ENCODE measurements at places on chromosomes 16 and 17.

- DNase-seq, result no peak
These were observed 31.0 kb upstream of the NFAT5 start for GRCh38 chr16:69534720-69535119.

GRCh38 chr16:24117680-24118079 is 138.5 kb upstream of the CACNG3 start:
- no peak for DNase-seq

DNA sequence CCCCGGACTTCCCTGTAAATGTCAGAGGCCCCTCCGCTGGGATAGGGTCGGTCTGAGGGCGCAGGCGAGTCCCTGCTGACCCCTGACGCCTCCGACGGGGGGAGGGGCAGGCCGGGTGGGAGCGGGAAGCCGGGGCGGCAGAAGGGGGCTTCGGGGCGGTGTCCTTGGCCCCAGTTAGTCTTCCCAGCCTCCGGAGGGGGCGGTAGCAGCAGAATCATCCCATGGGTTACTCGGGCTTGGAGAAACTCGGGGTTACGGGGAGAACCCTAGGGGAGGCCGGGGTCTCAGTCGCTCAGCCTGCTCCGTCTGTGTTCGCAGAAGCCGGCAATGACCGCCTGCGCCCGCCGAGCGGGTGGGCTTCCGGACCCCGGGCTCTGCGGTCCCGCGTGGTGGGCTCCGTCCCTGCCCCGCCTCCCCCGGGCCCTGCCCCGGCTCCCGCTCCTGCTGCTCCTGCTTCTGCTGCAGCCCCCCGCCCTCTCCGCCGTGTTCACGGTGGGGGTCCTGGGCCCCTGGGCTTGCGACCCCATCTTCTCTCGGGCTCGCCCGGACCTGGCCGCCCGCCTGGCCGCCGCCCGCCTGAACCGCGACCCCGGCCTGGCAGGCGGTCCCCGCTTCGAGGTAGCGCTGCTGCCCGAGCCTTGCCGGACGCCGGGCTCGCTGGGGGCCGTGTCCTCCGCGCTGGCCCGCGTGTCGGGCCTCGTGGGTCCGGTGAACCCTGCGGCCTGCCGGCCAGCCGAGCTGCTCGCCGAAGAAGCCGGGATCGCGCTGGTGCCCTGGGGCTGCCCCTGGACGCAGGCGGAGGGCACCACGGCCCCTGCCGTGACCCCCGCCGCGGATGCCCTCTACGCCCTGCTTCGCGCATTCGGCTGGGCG is 542 bp downstream of the GUCY2D start:
- DNase-seq, result no peak

GRCh38 chr16:10561425-10561824 is 19.0 kb downstream of the EMP2 start:
- no peak for DNase-seq

DNA sequence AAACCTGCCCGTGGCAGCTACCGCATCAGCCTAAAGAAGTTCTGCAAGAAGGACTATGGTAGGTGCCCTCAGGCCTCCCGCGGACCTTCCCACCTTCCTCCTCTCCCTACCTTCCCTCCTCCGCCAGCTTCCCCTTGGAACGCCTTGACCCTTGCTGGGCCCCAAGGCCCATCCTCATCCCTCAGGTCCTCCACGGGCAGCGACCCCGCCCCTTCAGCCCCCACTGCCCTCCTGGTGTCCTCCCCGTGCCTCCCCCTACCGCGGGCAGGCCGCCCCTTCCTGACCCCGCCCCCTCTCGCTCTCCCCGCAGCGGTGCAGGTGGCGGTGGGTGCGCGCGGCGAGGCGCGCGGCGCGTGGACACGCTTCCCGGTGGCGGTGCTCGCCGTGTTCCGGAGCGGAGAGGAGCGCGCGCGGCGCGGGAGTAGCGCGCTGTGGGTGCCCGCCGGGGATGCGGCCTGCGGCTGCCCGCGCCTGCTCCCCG is 1.4 kb upstream of the TBC1D24 start:
- peak; percentile 54 for DNase-seq

DNA sequence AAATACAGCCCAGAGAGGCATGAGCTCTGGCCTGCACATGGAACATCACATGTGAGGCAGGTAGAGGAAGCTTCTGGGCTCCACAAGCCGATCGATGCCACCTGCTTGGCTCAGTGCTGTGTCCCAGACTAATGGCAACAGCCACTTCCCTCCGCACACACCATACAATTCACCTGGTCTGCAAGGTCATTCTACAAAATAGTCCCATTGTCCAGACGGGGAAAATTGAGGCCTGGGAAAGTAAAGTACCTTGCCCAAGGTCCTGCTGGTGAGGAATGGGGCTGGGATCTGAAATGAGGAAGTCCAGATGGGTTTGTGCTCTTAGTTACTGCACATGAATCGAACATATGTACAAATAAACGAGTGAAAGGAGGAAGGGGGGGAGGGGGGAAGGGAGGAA is 88.0 kb downstream of the LITAF start:
- DNase-seq, result no peak

GRCh38 chr17:80631142-80632045 is 86.8 kb downstream of the RPTOR start:
- DNase-seq, result no peak

DNA sequence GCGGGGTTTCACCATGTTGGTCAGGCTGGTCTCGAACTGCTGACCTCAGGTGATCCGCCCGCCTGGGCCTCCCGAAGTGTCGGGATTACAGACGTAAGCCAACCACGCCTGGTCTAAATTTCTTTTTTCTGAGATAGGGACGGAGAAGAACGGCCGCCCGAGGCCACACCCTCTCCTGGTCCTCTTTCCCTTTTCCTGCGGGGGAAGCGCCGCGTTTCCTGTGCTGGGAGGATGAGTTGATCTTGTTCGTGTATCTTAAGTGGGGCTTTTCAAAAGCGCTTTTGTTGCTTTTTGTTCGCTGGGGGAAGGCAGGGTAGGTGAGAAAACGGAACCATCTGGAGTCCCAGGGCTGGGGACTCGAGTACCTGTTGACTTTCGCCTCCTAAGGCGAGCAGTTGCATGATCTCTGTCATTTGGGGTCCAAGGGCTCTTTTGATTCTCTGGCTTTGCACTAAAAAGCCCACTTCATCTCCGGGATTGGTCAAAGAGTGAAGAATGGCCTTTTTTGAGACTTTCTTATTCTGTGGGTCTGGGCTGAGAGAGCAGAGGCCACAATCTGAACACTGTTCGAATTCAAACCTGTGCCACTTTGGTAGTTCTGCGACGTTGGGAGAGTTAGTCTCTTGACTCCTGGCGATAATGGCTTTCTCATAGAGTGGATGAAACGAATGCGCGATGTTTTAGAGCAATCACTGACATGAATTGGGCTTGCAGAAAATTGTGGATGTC is 1.3 kb downstream of the FUS start:
- DNase-seq, result peak; percentile 56
